AG08396 (cell line): ENCODE measurements at places on chromosomes 7 and 10.

DNA sequence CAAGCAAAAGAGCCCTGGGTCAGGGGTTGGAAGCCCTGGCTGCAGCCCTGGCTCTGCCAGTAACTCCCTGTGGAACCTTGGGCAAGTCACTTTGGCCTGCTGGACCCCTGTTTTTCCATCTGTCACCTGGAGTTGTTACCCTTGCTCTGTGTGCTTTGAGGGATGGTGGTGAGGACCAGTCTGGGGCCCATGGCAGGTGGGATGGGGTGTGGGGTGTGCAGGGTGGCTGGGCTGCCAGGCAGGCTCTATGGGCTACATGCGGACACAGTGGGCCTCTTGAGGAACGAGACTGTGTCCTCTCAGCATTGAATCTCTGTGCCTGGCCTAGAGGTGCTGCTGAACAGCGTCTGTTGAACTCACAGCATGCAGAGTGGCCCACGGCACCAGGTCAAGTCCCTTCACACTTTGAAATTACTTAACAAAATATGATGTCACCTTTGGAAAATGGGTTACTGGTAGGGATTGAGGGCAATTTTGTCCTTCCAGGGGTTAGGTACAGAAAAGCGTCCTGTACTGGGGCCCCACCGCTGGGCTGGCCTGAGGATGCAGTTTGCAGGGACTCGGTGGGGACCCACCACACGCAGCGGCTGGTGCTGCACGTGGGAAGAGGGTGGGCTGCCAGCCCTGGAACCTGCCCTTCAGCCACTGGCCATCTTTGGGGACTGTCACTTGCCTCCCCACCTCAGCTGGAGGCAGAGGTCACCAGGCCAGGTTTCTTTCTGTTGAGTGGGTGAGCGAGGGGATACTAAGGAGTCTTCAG lies 45.3 kb downstream of the PRF1 start:
- no peak for DNase-seq

DNA sequence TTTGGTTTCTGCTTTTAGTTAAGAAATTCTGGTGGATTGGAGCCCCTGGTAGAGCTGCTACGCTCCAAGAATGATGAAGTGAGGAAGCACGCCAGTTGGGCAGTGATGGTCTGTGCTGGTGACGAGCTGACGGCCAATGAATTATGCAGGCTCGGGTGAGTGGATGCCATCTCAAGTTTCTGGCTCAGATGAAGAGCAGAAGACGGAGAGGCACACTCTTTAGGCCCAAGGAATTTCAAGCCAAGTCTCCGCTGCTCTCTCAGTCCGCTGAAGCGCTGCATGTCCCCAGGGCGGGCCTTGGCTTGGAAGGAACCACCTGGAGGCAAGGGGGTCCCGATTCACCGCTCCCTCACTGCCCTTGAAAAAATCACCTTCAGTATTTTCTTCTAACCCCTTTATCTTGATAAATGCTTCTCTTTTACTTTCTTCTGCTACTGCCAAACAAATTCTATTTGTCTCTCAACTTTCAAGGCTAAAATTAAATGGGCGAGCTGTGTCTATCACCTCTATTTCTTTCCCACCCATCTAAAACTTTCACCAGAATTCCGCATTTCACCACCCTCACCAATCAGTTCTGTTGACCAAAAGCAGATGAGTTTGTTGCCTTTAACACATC lies 74.2 kb downstream of the ARMC3 start:
- DNase-seq: no peak

GRCh38 chr7:81327468-81328266 lies 408.8 kb upstream of the SEMA3C start:
- DNase-seq: no peak

DNA sequence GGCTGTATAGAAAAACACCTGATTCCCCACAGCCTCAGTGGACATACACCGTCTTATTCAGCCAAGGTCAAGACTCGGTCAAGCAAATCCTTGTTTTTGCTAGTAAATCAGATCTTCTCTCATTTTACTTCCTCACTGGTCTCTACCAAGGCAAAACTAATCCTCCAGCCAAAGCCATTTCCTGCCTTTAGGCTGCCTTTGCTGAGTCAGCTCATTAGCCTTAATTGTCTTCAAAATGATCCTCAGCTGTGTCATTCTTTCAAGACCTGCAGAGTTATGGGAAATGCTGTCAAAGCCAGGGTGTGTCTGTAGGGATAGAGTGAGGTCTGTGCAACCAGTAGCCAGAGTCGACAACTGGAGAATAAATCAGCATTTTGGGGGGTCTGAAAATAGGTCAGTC lies 107.2 kb upstream of the FAM180A start:
- no peak for DNase-seq

GRCh38 chr10:97511711-97512440 lies 13.2 kb downstream of the UBTD1 start:
- no peak for DNase-seq

DNA sequence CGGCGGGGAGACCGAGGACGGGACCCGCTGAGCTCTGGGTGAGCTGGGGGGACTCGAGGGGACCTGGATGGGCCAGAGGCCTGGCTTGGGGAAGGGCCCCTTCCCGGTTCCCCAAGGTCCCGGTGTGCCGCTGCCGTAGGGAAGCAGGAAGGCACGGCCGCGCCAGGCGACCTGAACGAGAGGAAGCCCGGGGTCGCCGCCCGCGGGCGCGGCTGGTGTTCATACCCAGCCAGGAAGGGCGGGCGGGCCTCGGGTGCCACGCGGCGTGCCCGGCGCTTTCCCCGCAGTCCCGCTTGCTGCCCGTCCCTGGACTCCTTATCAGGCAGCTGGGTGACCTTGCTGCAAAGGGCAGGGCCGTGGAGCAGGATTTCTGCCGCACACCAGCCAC lies 38.0 kb downstream of the ZNF777 start:
- DNase-seq: no peak

DNA sequence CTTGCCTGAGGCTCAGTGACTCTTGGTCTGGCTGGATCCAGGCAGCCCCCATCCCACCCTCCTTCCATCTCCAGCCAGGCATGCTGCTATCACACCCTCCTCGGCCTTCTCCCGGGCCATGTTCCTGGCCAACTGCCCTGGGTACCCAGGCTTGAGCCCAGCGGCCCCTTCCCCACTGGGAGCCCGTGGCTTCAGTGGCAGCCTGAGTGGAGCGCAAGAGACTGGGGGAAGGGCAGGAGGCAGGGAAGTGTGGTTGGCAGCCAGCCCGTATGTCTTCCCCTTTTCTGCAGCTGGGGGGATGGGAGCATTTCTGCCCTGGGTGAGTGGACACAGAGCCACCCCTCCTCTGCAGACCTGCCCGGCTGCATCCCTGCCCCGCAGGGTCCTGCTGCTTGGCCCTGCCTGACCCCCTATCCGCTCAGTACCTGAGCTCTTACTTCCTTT lies 148.5 kb downstream of the ARHGAP22 start:
- DNase-seq: no peak

DNA sequence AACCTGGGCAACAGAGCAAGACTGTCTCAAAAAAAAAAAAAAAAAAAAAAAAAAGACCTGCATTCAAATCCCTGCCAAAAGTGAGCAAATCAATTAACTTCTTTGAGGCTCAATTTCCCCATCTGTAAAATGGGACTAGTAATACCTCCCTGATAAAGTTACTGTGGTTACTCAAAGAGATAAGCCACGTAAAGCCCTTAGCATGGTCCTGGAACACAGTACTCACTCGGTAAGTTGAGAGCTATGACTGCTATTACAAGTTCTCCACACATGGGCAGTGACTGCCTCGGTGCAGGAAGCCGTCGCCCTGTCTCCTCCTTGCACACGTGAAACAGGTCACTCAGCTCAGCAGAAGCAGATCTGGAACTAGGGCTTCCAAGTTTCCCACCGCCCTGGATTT lies 37.9 kb downstream of the DDIT4 start:
- DNase-seq: no peak

DNA sequence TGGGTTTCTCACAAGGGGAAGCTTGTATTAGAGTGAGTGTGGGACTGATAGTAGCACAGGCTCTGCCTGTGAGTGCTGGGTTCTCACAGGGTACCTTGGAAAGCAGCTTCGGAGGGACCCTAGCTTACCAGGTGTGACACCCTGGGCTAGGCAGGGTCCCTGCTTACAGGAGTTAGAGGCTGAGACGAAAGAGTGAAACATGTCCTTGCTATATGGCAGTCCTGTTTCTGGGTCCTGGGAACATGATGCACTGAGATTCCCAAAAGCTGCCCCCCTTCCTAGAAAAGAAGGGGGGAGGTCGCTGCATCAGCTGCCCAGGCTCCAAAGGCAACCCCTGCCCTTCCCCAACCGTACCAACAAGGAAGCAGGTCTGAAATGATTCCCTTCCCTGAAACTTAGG lies 6.3 kb upstream of the ARHGAP22 start:
- no peak for DNase-seq

DNA sequence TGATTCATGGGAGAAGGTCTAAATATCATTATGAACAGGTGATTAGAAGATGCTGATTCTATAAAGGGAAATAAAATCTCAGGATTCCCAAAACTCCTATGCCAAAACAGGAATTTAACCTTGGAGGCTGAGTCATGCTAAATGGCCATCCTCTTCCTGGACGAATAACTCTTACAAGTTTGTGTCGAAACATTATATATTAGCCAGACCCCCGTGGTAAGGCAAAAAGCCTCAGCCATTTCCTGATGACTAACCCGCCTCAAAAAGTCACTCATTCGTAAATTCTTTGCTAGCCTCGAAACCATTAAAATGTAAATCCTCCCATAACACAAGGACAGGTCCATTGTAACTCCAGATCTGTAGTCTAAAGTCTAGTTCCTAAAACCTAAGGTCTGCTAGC lies 32.0 kb downstream of the CUL2 start:
- DNase-seq: peak; percentile 74

GRCh38 chr7:131653418-131654248 lies 97.2 kb upstream of the PODXL start:
- no peak for DNase-seq

GRCh38 chr7:140876519-140877248 lies 48.0 kb downstream of the BRAF start:
- peak; percentile 8 for DNase-seq
